ENCODE measurements at places on chromosomes 2 and 18. TPM values are rescaled to one million over a fixed set of nuclear protein-coding genes. Genes with fewer than 3 reads are reported as not detected.

IKZF2 gene
- polyA plus RNA-seq = 7.9 TPM

CROCC2 gene
- 0.06 TPM for polyA plus RNA-seq

NT5C1B gene
- 1.2 TPM for polyA plus RNA-seq

CFAP65 gene
- 0.37 TPM for polyA plus RNA-seq

CDK15 gene
- 1.2 TPM for polyA plus RNA-seq

FNDC4 gene
- 7.0 TPM for polyA plus RNA-seq

PRKCE gene
- 8.8 TPM for polyA plus RNA-seq

- DNase-seq = no peak
Observed at GRCh38 chr18:57543560-57543959, 42.9 kb downstream of the FECH start.

- no peak for DNase-seq
Observed at GRCh38 chr2:43924463-43924862, 71.3 kb downstream of the LRPPRC start.

- peak; percentile 41 for DNase-seq
Observed at GRCh38 chr2:221442128-221442527, 130.0 kb downstream of the EPHA4 start.

- DNase-seq = no peak
Observed at GRCh38 chr2:34162231-34162630, 563.1 kb upstream of the FAM98A start.

DNA sequence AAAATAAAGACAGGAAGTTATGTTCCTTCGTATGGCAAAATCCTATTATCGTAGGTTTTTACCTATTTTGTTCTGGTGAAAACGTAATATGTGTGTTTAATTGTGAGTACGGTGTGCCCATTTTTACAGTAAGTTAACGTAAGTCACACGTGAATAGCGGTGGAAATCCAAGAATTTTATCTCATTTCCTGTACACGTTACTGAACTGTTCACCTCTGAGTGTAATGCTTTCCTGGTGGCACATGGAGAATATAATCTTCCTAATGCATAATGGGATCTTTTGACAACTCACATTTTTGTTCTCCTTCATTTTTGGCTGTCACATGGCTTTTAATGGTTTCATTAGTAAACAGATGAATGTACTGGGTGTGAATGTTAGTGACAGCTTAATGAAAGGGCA is 28.2 kb downstream of the BCL2L11 start:
- no peak for DNase-seq

- DNase-seq = peak; percentile 59
Observed at GRCh38 chr2:6917071-6917760, at the start of gene RNF144A. TSS of gene RNF144A (plus strand) at chr2:6917412. CDS start at chr2:6996927, 79,515 bp downstream.

- DNase-seq = no peak
Observed at GRCh38 chr18:50659091-50660003, 99.5 kb downstream of the MAPK4 start.

DNA sequence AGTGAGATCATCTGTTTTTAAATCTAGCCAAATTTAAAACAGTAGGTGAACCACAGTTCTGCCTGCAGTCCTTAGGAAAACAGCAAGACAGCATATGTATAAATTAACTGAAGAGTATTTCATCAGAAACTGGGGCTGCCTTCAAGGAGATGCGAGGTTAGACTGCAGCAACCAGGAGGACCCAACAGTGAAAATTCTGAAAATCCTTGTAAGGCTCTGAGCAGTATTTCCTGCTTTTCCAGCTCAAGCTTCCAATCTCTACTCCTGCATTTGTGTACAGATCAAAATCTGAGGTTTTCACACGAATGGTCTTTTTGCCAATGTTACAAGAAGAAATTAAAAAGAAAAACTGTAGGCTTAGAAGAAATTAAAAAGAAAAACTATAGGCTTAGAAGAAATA is 43.7 kb downstream of the CERKL start:
- DNase-seq = no peak

- DNase-seq = no peak
Observed at GRCh38 chr18:78685250-78685979, 294.2 kb upstream of the SALL3 start.

GRCh38 chr2:203659331-203660049 is 46.9 kb upstream of the CD28 start:
- no peak for DNase-seq

- no peak for DNase-seq
Observed at GRCh38 chr2:18454692-18455235, 105.7 kb downstream of the RDH14 start.

- DNase-seq = no peak
Observed at GRCh38 chr2:25257032-25257552, 84.6 kb downstream of the DNMT3A start.

GRCh38 chr18:12049978-12050811 is 43.4 kb upstream of the ANKRD62 start:
- DNase-seq = no peak

DNA sequence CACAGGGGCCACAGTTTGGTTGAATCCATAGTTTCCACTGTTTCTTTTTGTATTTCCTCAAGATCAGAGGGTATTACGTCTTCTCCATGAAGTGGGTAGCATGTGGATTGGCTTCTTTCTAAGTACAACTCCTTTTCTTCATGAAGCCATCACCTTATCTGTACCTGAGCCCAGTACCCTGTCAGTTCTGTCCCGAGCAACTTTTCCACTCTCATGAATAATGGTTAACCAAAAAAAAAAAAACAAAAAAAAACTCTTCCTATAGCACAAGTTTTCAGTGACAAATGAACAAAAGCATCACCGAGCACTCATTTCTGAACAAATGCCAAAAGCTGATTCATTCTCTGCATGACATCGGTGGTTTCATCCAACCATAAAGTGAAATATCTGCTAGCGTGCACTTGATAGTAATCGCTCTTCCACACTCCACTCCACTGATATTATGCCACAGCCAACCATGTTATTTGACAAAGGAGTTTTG is 53.0 kb upstream of the CCDC150 start:
- DNase-seq = no peak

- DNase-seq = peak; percentile 58
Observed at GRCh38 chr18:79588636-79589481, 90.7 kb upstream of the CTDP1 start.

GRCh38 chr2:48341551-48342133 is 188.3 kb upstream of the STON1 start:
- DNase-seq = no peak

Data from renal cortex interstitium (tissue), 15 donors.